Aorta (tissue), 5 donors: ENCODE measurements at places on chromosomes 6 and 20. TPM values are rescaled to one million over a fixed set of nuclear protein-coding genes. Genes with fewer than 3 reads are reported as not detected.

- H3K4me3 ChIP-seq, result no peak overlapping the region
- no peaks in the 10 kb centered on the region for H3K4me1 ChIP-seq
- DNase-seq, result no peak
- no peaks in the 10 kb centered on the region for H3K36me3 ChIP-seq
- no peak overlapping the region for H3K27ac ChIP-seq
Measured at GRCh38 chr20:43710370-43711044, 16.3 kb downstream of the GTSF1L start.

GRCh38 chr6:166301611-166302529 lies 6.3 kb downstream of the PRR18 start:
- no peak overlapping the region for H3K4me3 ChIP-seq
- H3K27me3 ChIP-seq, result no peaks in the 10 kb centered on the region
- H3K4me1 ChIP-seq, result no peaks in the 10 kb centered on the region
- no peak for DNase-seq
- no peaks in the 10 kb centered on the region for H3K36me3 ChIP-seq
- no peak overlapping the region for H3K27ac ChIP-seq

DNA sequence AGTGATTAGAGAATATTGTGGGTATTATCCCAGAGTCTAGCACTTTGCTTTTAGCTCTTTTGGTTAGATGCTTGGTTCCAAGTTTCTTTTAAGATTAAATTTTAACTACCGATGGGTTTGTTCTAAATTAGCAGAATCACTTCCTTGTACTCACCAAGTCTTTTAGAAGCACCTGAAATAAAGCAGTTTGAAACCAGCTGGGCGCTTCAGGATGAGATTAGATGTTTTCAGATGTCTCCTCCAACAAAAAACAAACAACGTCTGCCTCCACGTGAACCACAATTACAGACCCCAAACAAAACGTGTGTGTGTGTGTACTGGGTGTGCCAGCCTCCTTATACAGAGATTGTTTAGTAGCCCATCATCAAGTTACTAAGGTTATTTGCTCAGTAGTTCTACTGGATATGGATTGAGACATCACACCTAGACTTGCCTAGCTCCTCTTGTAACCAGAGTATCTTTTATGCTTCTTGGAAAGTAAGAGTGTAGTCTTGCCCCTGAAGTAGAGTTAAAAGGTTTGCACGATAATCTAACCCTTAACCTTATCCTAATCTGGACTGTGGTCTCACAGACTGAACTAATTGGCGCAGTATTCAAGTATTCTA lies 2.3 kb downstream of the DSTN start:
- H3K27me3 ChIP-seq, result no peaks in the 10 kb centered on the region
- peaks cover 2% of the 10 kb centered on the region for H3K36me3 ChIP-seq
- peaks cover 2% of the 10 kb centered on the region for H3K4me1 ChIP-seq
- H3K27ac ChIP-seq, result peak overlapping the region; percentile 64

DNA sequence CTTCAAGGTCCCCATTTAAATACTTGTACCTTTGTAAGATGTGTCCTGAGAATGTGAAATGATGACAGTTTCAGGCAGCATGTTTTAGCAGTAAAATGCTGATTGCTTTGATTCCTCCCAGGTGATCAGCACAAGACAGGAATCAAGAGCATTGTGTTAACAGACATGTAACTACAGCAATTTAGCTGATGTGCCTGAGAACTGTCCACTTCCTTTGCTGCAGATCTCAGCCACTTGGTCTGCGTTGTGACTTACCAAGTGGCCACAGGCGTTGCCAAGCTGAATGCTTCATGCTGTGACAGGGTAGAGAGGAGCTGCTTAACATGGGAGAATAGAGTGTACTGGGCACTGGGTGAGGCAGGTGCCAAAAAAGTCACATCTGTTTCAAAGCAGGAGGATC lies 767.0 kb upstream of the POU3F2 start:
- DNase-seq, result no peak
- no peak overlapping the region for H3K27ac ChIP-seq
- H3K4me1 ChIP-seq, result no peaks in the 10 kb centered on the region
- no peak overlapping the region for H3K4me3 ChIP-seq
- H3K36me3 ChIP-seq, result no peaks in the 10 kb centered on the region

DNA sequence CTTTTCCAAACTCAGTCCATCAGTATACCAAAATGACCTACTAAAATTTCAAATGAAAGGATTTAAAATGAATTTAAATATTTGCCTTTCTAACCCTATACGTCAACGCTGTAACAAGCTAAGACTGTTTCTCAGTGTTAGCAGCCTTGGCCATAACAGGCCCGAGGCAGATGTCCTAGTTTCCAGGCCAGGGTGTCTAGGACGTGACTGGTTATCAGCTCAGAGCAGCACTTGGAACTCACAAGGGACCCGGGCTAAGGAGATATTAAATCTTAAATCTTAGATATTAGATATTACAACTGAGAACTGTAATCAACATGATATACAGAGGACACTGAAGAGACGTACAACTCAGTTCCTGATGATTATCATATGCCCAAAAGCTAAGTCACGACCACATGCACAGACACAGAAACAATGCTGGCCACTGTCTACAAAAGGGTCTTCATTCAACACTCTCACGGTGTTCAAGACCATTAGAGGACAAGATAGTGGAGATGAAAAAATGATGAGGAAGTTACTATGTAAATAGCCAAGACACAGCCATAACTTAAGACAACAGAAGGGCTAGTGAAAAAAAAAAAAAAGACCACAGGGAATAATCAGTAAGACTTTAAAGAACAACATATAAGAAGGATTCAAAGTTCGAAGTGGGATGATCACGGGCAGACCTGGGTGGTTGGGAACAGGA lies at the start of gene CLDN20:
CLDN20 (plus strand) TSS at position 641 of the 691 bp plus-strand sequence. CDS start 11,707 bp downstream, outside the sequence.
- no peak within 1 kb of the TSS for H3K4me3 ChIP-seq
- H3K4me1 ChIP-seq, result no peaks in the 10 kb centered on the region
- no peaks in the 10 kb centered on the region for H3K27me3 ChIP-seq
- no peak for DNase-seq
- no peak within 1 kb of the TSS for H3K27ac ChIP-seq

- DNase-seq, result peak; percentile 61
- peak overlapping the region; percentile 32 for H3K4me3 ChIP-seq
- no peaks in the 10 kb centered on the region for H3K36me3 ChIP-seq
Measured at GRCh38 chr6:1871724-1872315, 262.1 kb downstream of the FOXC1 start.

- H3K4me1 ChIP-seq, result no peaks in the 10 kb centered on the region
- H3K27ac ChIP-seq, result no peak overlapping the region
- H3K36me3 ChIP-seq, result no peaks in the 10 kb centered on the region
- H3K4me3 ChIP-seq, result no peak overlapping the region
Measured at GRCh38 chr6:163820745-163821458, 406.4 kb downstream of the QKI start.

GGTLC1 gene
- total RNA-seq, result not detected

SNRPB gene
- total RNA-seq, result 89.8 TPM

KCNK16 gene
- total RNA-seq, result not detected
